ENCODE measurements at places on chromosomes 3 and 15.

DNA sequence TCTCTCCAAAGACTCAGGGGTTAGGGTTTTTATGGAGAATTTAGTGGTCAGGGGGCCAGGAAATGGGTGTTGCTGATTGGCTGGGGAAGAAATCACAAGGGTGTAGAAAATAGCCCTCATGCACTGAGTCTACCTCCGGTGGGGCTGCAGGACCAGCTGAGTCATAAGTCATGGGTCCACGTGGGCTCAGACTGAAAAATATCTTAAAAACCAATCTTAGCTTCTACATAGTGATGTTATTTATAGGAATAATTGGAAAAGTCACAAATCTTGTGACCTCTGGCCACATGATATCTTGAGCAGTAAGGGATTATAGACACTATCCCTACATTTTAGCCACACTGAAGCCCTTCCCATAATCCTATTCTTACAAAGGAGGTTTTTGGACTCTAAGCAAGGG, 224.0 kb downstream of the DPH6 start:
- DNase-seq: no peak

DNA sequence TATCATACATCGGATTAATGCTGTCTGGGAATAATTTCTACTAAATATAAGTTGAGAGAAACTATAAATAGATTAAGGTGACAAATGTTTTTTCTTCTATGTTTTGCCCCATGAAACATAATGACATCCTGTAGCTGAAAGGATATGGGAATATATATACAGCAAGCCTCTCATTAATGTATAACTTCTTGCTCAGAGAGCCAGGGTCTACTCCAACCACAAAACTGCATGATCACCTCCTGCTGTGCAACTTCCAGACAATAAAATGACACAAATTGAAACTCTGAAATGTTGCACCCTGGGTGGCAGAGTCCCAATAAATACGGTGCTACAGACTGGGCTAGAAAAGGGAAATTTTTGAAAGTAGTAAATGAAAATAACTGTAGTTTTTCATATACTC, 571.9 kb upstream of the CBLB start:
- DNase-seq: no peak

DNA sequence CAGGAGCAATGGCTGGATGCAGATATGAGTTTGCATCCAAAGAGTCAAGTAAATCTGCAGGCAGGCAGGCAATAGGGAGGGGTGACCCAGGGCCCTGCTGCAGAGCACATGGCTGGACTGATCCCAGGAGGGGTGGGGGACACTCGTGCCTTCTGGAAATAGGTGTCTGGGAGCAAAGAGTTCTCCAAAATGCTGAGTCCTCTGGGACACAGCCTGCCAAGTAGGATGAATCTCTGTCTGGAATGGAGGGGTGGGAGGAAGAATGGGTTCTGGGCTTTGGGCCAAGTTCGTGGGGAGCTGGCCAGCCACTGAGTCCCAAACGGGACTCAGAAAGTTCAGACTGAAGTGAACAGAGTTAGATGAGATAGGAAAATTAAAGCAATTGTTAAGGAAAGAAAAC, 214.5 kb downstream of the MTHFS start:
- DNase-seq: no peak

- DNase-seq: peak; percentile 82
Observed at GRCh38 chr3:45596290-45596791, 1.8 kb downstream of the LIMD1 start.

DNA sequence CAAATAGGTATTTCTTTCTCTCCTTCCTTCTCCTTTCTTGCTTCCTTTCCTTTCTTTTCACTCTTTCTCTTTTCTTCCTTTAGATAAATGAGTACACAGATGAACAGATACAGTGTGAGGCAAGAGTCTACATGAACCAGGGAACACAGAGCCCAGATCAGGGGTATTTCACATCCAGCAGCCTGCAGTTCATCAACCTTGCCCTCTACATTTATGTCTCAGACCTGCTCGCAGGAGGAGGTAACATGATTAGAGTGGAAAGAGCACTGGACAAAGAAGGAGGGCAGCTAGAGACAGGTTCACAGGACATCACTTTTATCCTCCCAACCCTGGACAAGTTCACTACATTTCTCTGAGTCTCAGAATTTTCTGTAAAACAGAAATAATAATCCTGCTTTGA, 773.1 kb downstream of the NTRK3 start:
- DNase-seq: no peak

DNA sequence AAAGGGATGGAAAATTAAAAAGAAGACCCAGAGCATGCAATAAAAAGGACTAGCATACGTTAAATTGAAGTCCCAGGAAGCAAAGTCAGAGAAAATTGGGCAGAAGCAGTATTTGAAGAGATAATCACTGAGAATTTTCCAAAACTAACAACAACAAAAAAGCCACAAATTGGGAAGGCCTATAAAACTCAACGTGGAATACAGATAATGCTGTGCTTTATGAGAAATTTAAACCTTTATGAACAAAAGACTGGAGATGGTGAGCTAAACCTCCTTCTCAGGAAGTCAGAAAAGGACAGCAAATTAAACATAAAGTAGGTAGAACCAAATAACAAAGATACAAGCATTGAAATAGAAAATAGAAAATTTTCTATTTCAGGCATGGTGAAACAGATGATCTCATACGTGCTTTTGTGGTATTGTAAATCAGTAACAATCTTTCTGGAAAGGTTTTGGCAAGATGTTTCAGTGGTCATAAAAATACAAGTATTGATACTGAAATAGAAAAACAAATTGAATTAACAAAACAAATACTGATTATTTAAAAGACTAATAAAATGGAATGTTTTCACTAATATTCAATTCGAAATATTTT, 55.6 kb downstream of the LYSMD4 start:
- DNase-seq: peak; percentile 8

GRCh38 chr3:16523778-16524177, 10.3 kb upstream of the RFTN1 start:
- DNase-seq: no peak

- DNase-seq: peak; percentile 3
Observed at GRCh38 chr3:97821287-97821773, 481 bp upstream of the CRYBG3 start.

DNA sequence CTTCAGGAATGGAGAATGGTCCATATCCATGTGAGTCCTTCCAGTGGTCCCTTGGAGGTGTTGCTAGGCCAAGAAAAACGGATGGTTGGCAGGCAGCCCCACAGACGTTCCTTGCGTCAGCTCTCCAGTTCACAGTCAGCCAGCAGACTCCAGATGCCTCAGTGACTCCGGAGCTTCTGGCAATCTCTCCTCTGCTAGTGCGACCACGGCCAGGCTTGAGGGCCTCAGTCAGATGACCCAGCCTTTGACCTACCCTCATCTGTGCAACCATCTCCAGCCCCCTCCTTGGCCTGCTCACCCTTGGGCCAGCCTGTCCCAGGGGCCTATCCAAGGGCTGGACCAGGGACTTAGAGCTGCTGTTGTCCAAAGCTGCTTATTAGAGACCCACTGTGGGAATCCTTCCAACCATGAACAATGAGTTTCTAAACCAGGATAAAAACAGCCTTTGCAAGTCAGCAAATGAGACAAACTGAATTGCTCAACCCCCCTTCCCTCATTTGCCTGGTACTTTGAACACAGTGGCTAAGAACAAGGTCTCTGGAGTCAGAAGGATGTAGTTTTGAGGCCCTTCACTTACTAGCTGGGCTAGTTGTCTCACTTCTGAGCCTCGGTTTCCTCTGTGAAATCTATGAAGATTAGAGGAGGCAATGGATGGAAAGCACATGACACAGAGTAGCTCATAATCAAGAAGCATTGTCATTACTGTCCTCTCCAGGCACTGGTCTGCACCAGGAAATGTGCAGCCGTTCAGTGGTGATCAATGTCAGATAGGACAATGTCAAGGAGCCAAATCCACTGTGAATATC, 44.8 kb downstream of the ANP32A start:
- DNase-seq: no peak

GRCh38 chr15:69979783-69980182, 117.9 kb downstream of the TLE3 start:
- DNase-seq: peak; percentile 71

DNA sequence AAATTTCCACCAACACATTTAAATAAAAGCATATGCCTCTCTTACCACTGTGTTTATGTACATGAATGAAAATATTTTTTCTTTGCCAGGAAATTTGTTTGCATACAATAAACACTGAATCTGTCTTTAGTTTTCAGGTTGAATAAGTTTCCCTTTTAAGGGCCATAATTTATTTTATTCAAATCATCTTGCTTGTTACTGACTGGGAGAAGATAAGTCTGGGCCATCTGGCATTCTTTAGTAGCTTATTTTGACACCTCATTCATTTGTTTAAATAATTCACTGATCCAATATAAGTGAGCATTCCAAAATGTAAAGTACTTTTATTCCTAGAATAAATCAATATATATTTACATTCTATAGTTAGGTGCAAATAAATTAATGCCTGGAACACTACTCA, 1001.3 kb downstream of the PLOD2 start:
- no peak for DNase-seq

- DNase-seq: peak; percentile 88
Observed at GRCh38 chr15:40857601-40858341, 13.9 kb downstream of the SPINT1 start.

GRCh38 chr15:80613762-80614365, 81.2 kb upstream of the ABHD17C start:
- DNase-seq: no peak

DNA sequence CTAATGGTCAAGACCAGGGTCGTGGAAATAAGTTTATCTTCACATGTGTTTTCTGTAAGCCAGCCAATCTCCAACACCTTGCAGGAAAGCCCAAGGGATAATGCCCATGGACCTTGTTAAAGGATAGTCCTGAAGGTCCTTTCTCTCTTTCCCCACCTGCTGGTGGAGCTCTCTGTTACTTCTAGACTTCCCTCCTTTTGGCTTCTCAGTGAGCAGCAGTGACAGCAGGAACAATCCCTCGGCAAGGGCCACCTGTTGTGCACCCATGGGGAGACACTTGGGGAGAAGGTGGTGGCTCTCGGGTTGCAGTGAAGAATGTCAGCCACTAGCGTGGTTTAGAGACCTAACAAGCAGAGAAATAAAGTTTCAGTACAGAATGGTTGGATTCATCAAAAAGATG, 84.0 kb upstream of the OSBPL11 start:
- DNase-seq: no peak

DNA sequence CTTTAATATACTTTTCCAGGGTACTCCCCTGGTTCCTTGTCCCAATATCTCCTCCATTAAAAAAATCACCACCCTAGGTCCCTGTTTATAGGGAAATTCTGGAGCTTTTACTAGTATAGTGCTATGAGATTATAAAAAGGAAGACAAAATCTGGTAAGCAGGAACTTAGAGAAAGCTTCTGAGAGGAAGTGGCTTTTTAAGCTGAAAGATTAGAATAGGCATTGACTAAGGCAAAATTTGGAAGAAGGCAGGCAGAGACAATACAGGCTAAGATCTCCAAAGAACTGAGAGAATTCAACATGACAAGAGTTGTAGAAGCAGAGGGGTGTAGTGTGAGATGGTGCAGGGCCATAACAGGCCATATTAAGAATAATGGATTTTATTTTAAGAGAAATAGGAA, 25.8 kb downstream of the SGO1 start:
- no peak for DNase-seq

DNA sequence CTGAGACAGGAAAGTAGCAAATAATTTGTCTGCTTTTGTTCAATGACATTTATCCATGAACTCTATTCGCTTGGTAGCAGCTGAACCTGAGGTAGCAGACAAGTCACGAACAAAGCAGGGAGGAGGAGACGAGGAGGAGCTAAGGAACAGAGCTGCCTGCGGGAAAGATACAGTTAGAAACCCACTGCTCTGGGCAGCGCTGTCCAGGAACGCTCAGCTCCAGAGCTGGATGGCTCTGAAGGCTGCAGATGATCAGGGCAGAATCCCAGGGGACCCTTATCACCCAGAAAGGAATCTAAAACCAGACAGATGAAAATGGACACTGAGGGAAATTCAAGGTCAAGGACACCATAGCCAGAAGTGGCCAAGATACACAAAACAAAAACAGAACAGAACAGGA, 257.8 kb downstream of the CD47 start:
- no peak for DNase-seq

- no peak for DNase-seq
Observed at GRCh38 chr3:28039234-28039633, 202.2 kb upstream of the CMC1 start.

DNA sequence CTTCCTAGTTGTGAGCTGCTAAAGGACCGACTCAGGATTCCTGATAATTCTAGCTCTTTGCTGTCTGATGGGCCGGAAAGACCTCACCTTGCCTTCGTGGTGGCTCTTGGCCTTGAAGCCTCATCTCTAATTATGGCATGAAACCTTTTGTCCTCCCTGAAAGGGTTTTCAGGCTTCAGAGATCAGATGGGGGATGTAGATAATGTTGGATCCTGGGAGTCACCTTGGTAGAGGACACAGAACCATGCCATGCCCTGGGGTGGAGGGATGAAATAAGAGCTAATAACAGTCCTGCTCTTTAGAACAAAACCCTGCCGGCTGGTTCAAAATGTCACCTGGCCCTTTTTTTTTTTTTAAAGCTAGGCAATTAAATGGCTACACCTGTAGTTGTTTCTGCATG, 50.8 kb upstream of the SYN2 start:
- no peak for DNase-seq

- no peak for DNase-seq
Observed at GRCh38 chr3:152823781-152824180, 11.2 kb upstream of the P2RY1 start.

GRCh38 chr3:46096336-46096735, 69.1 kb upstream of the XCR1 start:
- no peak for DNase-seq

DNA sequence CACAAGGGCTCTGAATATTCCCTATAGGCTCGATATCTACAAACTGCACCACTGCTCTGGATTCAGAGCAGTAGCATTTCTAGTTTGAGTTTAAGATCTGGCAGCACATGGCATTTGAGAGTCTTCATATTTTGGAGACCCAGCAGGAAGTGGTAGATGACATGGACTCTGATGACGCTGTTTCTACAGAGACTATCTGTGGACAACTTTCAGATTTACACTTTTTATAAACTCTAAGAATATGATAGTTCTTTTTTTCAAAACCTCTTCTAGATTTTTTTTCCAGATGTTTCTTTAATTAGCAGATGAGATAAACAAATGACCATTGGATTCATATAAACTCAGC, 35.8 kb downstream of the ARMC8 start:
- DNase-seq: no peak

- no peak for DNase-seq
Observed at GRCh38 chr15:101250341-101250831, 1.5 kb downstream of the CHSY1 start.

DNA sequence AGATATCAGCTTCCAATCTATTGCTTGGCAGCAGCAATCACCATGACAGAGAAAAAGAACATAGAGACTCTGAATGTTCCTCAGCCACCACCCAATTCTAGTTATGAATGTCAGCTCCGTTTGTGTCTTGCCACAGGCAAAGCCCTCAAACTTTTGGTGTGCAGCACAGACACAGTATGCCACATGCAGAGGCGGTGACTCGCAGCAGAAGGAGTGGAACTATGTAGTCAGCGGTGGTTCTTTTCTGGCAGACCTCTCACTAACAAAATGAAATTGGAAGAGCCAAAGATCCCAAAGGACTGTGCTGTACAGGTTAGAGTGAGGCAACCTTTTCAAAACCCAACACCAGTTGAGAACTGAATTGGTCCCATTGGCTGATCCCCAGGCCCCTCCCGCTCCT, 220.9 kb downstream of the SLC9A9 start:
- no peak for DNase-seq

GRCh38 chr15:37059086-37059485, 41.3 kb downstream of the MEIS2 start:
- no peak for DNase-seq

GRCh38 chr3:187967993-187968392, 186.0 kb upstream of the LPP start:
- no peak for DNase-seq

GRCh38 chr3:12185172-12185710, 26.5 kb upstream of the TIMP4 start:
- DNase-seq: no peak

- DNase-seq: no peak
Observed at GRCh38 chr3:189094539-189094938, 77.2 kb upstream of the TPRG1 start.

Data from GM19239 (cell line).